A549 treated with GW870086 at 1 μM for 4 hours (cell line): ENCODE measurements at places on chromosomes 5 and 9. TPM values are rescaled to one million over a fixed set of nuclear protein-coding genes. Genes with fewer than 3 reads are reported as not detected.

The IFNA13 gene
- not detected in 5 replicates for total RNA-seq

The GRIN3A gene
- total RNA-seq, result not detected in 5 replicates

The CCDC192 gene
- total RNA-seq, result not detected in 5 replicates

The GTF3C4 gene
- 17.2 to 21.0 TPM (median 18.7 TPM) in 5 replicates for total RNA-seq

The CD274 gene
- 0.97 to 2.1 TPM (median 1.4 TPM) in 5 replicates for total RNA-seq

The RUSC2 gene
- total RNA-seq, result 25.2 to 32.1 TPM (median 30.5 TPM) in 5 replicates

The C6 gene
- total RNA-seq, result not detected in 5 replicates

The OTP gene
- 0.06 to 0.13 TPM (median 0.09 TPM) in 4 of 5 replicates, not detected in the other for total RNA-seq

The GAS1 gene
- 0.06 to 0.16 TPM (median 0.09 TPM) in 5 replicates for total RNA-seq

The ARRDC1 gene
- total RNA-seq, result 48.4 to 67.0 TPM (median 61.3 TPM) in 5 replicates

The OR2V1 gene
- total RNA-seq, result not detected in 5 replicates

The IFNK gene
- not detected in 5 replicates for total RNA-seq

The PCDHA13 gene
- 0.07 to 0.17 TPM (median 0.10 TPM) in 5 replicates for total RNA-seq

The PPP1R26 gene
- total RNA-seq, result 14.8 to 19.9 TPM (median 19.3 TPM) in 5 replicates

The PDCD1LG2 gene
- 0.13 to 0.25 TPM (median 0.15 TPM) in 5 replicates for total RNA-seq

The AQP7 gene
- total RNA-seq, result 0.21 to 0.64 TPM (median 0.43 TPM) in 5 replicates

The TAS2R1 gene
- not detected in 5 replicates for total RNA-seq

The PRR7 gene
- total RNA-seq, result 18.7 to 32.3 TPM (median 31.1 TPM) in 5 replicates

The PRRX2 gene
- total RNA-seq, result 6.6 to 12.9 TPM (median 12.4 TPM) in 5 replicates

The RACK1 gene
- total RNA-seq, result 3,139 to 3,838 TPM (median 3,319 TPM) in 5 replicates

The IFNB1 gene
- not detected in 5 replicates for total RNA-seq

The OR1Q1 gene
- not detected in 5 replicates for total RNA-seq

The CPLANE1 gene
- 3.2 to 5.4 TPM (median 4.4 TPM) in 5 replicates for total RNA-seq

The SCGB3A2 gene
- not detected in 5 replicates for total RNA-seq

The GGTA1 gene
- not detected in 5 replicates for total RNA-seq

The CARD6 gene
- 2.9 to 3.3 TPM (median 3.1 TPM) in 5 replicates for total RNA-seq

The CCDC171 gene
- 0.23 to 0.58 TPM (median 0.35 TPM) in 5 replicates for total RNA-seq

The PCSK5 gene
- total RNA-seq, result 1.1 to 1.7 TPM (median 1.4 TPM) in 5 replicates

The RELL2 gene
- total RNA-seq, result 3.9 to 5.5 TPM (median 4.5 TPM) in 5 replicates

The GLRA1 gene
- not detected in 5 replicates for total RNA-seq

The UHRF2 gene
- 20.0 to 31.7 TPM (median 28.3 TPM) in 5 replicates for total RNA-seq

The PCDHGB4 gene
- 0.74 to 1.00 TPM (median 0.79 TPM) in 5 replicates for total RNA-seq

The EXD3 gene
- total RNA-seq, result 4.2 to 6.1 TPM (median 5.6 TPM) in 5 replicates

The MLANA gene
- total RNA-seq, result not detected in 5 replicates

The TNFAIP8 gene
- 12.4 to 23.2 TPM (median 15.7 TPM) in 5 replicates for total RNA-seq

The C1QTNF2 gene
- total RNA-seq, result 0.05 to 0.16 TPM (median 0.11 TPM) in 5 replicates

The ADAMTS16 gene
- 1.5 to 1.9 TPM (median 1.6 TPM) in 5 replicates for total RNA-seq

The BARHL1 gene
- not detected in 5 replicates for total RNA-seq

The SLC34A3 gene
- 0.06 to 0.17 TPM (median 0.11 TPM) in 5 replicates for total RNA-seq

The NUTM2F gene
- not detected in 5 replicates for total RNA-seq

The GMCL2 gene
- not detected in 5 replicates for total RNA-seq

The QRFP gene
- total RNA-seq, result not detected in 5 replicates

The CNTNAP3B gene
- 13.6 to 18.3 TPM (median 16.5 TPM) in 5 replicates for total RNA-seq

The GM2A gene
- 14.8 to 17.5 TPM (median 17.2 TPM) in 5 replicates for total RNA-seq

The NMUR2 gene
- 0.08 to 0.13 TPM in 2 of 5 replicates, not detected in the others for total RNA-seq

The LEAP2 gene
- 0.68 to 1.2 TPM (median 0.86 TPM) in 5 replicates for total RNA-seq

The HSD17B4 gene
- total RNA-seq, result 56.2 to 62.5 TPM (median 58.6 TPM) in 5 replicates

The CAAP1 gene
- 16.8 to 22.7 TPM (median 20.2 TPM) in 5 replicates for total RNA-seq

The DMRT3 gene
- total RNA-seq, result not detected in 5 replicates

The PCDHB13 gene
- 0.03 to 0.07 TPM (median 0.07 TPM) in 4 of 5 replicates, not detected in the other for total RNA-seq

The GPX8 gene
- total RNA-seq, result 30.5 to 40.2 TPM (median 36.6 TPM) in 5 replicates

The SOWAHA gene
- total RNA-seq, result 0.07 to 0.16 TPM (median 0.11 TPM) in 5 replicates

The FRMPD1 gene
- total RNA-seq, result 0.03 to 0.06 TPM (median 0.05 TPM) in 3 of 5 replicates, not detected in the others

The MTAP gene
- 8.1 to 22.6 TPM (median 12.7 TPM) in 5 replicates for total RNA-seq

The PCDHGA8 gene
- total RNA-seq, result 0.02 to 0.13 TPM (median 0.07 TPM) in 3 of 5 replicates, not detected in the others
